ENCODE measurements at places on chromosomes 3 and 15. TPM values are rescaled to one million over a fixed set of nuclear protein-coding genes. Genes with fewer than 3 reads are reported as not detected.

Gene P3H2
- 14.1 TPM for total RNA-seq

Gene CACNA2D2
- total RNA-seq: under 0.01 TPM

Gene PP2D1
- total RNA-seq: not detected

Gene AP3B2
- total RNA-seq: 0.22 TPM

Gene SLC4A7
- total RNA-seq: 99.3 TPM

Gene CLRN1
- total RNA-seq: not detected

Gene CHRNA5
- total RNA-seq: 5.1 TPM

Gene ITIH3
- total RNA-seq: 0.12 TPM

Gene ATP13A4
- total RNA-seq: 0.50 TPM

Gene GOLGA6A
- total RNA-seq: not detected

Gene CLDN16
- not detected for total RNA-seq

Gene HES1
- 3.8 TPM for total RNA-seq

Gene TGFBR2
- total RNA-seq: 61.0 TPM

Gene CRABP1
- not detected for total RNA-seq
